ENCODE measurements at places on chromosomes 12 and 14.

- DNase-seq, result no peak
Observed at GRCh38 chr12:115383668-115384067, 699.7 kb upstream of the TBX3 start.

GRCh38 chr12:2416158-2416557 lies 363.4 kb downstream of the CACNA1C start:
- no peak for DNase-seq

GRCh38 chr12:88420457-88420856 lies 159.8 kb downstream of the KITLG start:
- DNase-seq, result no peak

DNA sequence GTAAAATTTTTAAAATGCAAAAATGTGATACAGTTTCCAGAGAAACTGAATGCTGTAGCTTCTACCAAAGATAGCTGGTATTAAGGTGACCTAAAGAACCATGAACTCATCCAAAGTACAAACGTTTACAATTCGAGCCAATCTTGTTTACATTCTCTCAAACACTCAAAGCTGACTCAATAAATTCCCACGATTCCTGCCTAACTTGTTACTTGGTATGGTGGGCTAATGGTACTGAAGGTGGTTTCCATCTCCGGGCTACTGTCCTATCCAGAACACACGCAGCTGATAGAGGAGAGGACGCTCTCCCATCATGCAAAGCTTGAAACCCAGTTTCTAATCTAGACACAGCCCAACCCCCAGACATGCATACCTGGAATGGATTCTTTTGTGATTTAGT lies 31.5 kb downstream of the RAD9B start:
- no peak for DNase-seq

- no peak for DNase-seq
Observed at GRCh38 chr12:93537769-93538168, 34.7 kb upstream of the SOCS2 start.

- peak; percentile 65 for DNase-seq
Observed at GRCh38 chr14:75542588-75543091, 20.4 kb downstream of the BATF start.
